NCI-H526 treated with DMSO at 0.1 percent for 48 hours (cell line): ENCODE measurements at places on chromosomes 4 and X.

GRCh38 chr4:89929425-89930159, 34.9 kb downstream of the MMRN1 start:
- no peak for DNase-seq

DNA sequence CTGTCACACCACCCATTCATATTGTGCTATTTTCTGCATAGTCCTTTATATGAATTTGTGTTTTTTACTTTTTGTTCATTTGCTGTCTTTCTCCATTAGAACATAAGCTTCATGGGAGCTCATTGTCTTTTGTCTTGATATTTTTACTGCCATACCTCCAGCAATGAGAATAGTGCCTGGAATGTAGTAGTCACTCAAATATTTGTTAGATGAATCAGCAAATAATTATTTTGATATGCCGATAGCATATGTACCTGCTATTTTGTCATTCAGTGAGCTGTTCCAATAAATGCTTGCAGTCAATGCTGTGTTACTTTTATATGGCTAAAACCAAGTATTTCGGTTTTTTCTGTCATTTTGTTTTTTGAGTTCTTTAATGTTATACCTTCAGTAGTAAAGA, 43.5 kb upstream of the SLC25A31 start:
- no peak for DNase-seq

- no peak for DNase-seq
Observed at GRCh38 chrX:15903186-15903681, 48.6 kb upstream of the AP1S2 start.

DNA sequence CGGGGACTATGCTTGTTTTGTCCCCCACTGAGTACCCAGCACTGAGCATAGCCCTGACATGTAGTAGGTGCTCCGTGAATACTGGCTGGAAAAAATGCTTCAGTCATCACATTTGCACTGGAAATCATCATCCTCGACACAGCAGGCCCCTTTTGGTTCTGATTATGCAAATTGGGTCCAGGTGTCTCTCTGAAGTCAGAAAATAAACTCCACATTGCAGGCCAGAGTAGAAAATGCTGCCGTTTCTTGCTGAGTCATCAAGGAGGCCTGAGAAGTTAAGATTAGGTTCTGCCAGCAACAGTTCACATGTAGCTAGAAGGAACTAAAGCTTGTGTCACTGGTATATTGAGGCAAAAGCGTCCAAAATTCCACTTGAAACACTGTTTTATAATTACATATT, 15.0 kb upstream of the STK32B start:
- DNase-seq: peak; percentile 49

DNA sequence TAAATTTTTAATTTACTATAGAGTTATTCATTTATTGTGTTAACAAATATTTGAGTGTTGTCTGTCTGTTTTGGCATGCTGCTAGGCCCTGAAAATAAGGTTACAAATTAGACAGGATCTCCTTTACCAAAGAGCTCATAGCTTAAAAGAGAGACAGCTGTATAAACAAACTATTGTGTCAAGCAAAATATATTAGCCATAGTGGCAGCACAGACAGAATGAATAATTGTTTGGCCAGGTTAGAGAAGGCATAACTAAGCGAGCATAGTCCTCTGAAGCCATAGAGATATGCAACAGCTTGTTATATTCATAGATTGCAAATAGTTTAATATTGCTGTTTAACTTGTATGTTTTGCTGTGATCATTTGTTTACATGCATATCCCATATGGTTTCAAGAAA, 66.7 kb upstream of the NDUFC1 start:
- no peak for DNase-seq

DNA sequence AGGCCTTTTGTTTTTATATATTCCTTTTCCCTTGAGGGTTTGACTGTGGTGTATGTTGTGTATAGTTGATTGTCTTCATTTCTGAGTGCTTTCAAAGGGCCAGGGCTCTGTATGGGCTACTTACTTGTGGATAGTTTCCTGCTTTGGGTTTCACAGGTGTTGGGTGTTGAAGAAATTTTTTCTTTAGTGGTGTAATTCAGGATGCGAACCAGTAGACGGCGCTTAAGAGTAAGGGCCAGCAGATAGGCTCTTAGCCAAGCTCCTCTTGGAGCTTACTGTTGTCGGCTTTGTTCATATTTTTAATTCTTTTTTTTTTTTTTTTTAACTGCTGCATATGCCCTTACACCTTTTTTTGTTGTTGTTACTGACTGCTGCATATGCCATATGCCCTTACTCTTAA, 276.3 kb upstream of the GALNT7 start:
- DNase-seq: no peak

DNA sequence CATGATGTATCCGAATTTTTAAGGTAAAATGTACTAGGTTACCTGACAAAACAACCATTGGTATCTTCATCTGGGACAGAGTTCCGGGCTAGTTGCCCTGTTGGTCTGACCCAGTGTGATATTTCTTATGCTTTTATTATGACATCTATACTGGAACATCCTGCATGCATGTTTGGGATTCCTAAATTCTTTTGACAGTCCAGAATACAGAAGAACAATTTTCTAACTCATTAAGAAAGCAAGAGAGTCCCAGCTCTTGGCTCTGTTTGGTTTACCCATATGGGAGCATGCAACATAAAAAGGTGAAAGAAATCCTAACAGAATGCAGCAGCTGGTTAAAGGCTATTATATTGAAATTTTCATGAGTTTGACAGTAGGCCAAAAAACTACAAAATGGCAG, 247.7 kb upstream of the FTHL17 start:
- DNase-seq: no peak

GRCh38 chr4:8543623-8544022, 36.6 kb upstream of the GPR78 start:
- no peak for DNase-seq

DNA sequence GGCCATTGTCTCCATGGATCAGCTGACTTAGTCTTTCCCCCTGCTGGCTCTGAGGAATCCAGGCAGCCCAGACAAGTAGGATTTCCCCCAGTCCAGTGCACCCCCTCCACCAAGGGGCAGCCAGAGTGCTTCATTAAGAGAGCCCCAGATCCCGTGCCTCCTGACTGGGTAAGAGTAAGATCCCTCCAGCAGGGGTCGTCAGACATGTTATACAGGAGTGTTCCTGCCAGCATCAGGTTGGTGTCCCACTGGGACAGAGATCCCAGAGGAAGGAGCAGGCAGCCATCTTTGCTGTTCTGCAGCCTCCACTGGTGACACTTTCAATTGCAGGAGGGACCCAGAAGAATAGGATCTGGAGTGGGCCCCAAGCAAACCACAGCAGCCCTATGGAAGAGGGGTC, 29.0 kb upstream of the INPP4B start:
- DNase-seq: no peak

GRCh38 chrX:153669901-153670731, 3.5 kb downstream of the PNCK start:
- no peak for DNase-seq

DNA sequence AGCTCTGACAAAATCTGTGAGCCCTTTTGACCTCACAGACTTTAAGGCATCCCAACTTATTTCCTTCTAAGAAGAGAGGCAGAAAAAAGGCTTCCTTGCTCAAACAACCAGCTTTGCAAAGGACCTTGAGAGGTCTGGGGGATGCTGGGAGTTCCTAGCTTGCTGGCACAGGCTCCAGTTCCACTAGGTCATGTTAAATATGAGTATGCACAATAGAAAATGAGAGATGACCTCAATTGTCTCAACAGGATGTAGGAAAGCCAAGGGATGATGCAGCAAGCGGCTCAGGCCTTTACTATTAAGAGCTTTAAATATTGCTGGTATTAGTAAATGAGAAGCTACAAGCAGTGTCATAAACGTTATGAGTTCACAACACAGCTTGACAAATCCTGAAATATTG, 13.3 kb upstream of the ZNF827 start:
- DNase-seq: no peak

DNA sequence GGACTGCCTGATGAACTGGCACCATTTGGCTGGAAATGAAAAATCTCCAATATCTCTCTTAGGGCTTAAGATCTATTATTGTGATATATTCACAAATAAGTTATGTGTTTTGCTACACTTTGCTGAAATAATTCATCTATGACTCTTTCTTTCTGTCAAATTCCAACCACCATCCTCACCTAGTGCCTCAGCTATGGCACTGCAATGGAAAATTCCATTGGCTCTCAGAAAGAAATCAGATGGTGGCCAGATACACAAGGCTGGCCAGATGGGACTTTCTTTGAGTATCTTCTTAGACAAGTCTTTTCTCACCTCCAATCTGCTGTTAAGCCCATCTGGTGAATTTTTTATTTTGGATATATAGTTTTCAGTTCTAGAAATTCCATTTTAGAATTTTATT, 28.0 kb downstream of the NAT8L start:
- DNase-seq: no peak

DNA sequence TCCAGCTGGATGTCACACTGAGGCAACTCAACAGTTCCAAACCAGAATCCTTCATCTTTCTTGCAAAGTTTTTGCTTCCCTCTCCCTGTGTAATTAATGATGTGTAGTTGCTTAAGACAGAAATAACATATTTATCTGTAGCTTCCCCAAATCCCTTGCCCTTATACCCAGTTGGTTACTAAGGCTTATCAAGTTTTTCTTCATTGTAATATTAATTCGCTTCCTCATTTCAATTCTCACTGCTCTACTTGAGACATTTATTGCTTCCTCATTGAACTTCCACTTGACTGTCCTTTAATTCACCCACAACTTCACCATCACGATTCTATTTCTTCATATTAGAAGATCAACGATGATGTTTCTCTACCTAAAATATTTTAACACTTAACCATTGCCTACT, 386.6 kb upstream of the CPEB2 start:
- no peak for DNase-seq

- no peak for DNase-seq
Observed at GRCh38 chrX:137427816-137428215, 138.1 kb upstream of the ZIC3 start.

- DNase-seq: no peak
Observed at GRCh38 chr4:147847751-147848590, 116.1 kb downstream of the ARHGAP10 start.

GRCh38 chrX:152245213-152245612, 106.8 kb upstream of the MAGEA10 start:
- no peak for DNase-seq

- no peak for DNase-seq
Observed at GRCh38 chrX:22325096-22325495, 52.4 kb downstream of the CBLL2 start.

DNA sequence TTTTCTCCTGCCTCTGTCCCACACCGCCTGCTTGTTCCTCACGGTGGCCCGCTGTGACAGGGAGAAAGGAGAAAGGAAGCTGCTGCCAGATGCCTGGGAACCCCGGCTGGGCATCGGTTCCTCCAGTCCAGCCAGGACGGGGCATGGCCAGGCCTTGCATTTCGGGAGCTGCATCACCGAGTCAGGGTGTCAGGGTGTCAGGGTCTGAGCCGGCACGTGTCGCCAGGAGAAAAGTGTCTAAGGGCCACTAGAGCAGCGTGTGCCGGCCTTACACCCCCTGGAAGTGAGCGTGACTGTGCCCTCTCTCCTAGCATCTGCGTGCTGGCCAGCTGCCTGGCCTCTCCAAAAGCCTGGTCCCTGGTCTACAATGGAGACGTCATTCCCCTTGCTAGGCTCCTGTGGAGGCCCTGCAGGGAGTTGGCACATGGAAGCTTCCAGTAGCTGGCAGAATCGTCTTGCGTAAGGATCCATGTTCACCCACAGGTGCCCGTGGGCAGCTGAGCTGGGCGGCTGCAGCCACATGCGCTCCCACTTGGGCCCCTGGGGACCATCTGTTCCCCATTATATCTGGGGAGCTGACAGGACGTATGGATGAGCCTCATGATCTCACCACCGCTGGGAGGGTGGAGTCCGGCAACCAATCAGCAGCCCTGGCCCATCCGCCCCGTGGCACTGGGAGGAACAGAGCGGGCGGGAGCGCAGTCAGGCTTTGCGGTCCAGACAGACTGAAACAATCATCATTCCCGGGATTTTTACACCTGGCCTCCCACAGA, 39.9 kb upstream of the HMX1 start:
- no peak for DNase-seq

- DNase-seq: no peak
Observed at GRCh38 chr4:36917413-36917812, 327.1 kb upstream of the NWD2 start.

DNA sequence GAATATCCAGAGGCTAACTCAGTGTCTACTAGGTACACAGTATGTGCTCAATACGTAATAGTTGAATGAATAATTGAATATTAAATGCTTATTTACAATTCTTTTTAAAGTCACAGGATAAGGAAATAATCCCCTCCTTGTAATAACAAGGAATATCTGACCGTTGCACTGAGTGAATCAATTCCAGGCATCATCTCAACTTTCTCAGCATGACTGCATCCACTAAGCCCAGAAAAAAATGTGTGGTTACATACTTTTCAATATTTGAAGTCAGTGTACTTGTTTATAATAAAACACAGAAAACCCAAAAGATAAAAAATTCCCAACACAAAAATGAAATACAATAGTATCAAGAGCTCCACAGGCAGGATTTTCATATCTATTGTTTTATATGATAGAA, 105.4 kb downstream of the TMEM144 start:
- DNase-seq: no peak

- no peak for DNase-seq
Observed at GRCh38 chr4:143207555-143207954, 22.8 kb downstream of the USP38 start.

DNA sequence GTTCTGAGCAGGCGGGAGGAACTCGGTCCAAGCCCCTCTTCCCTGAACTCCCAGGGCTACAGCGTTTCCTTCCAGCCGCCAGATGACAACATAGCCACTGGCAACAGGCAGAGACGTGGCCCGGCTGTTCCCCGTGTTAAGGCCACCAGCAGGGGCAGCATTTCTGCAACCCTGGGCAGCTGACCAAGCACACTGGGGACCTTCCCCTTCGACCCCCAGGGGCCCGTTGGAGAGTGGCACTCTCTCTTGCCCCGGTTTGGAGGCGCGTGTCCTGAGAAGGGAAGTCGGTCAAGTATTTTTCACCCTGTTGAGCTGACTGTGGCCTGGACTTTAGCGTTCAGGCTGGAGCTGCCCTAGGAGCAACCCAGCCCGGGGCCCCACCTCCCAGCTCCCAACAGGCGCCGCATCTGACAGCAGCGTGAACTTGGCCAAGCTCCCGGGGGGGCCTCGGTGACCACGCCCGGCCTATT, 37.6 kb downstream of the ZBTB49 start:
- no peak for DNase-seq

- no peak for DNase-seq
Observed at GRCh38 chr4:125693228-125693627, 378.5 kb downstream of the FAT4 start.

GRCh38 chr4:165016971-165017370, 14.8 kb upstream of the TRIM60 start:
- DNase-seq: no peak
